Epithelial cell of proximal tubule (primary cell): ENCODE measurements at places on chromosomes 16 and 17. TPM values are rescaled to one million over a fixed set of nuclear protein-coding genes. Genes with fewer than 3 reads are reported as not detected.

The SLFN14 gene
- not detected in 2 replicates for total RNA-seq

The CCL2 gene
- 4.7 and 35.7 TPM in 2 replicates for total RNA-seq

The TNP2 gene
- not detected in 2 replicates for total RNA-seq

The MYL4 gene
- not detected in 2 replicates for total RNA-seq

The ATP2C2 gene
- total RNA-seq = 1.4 and 6.3 TPM in 2 replicates
